Activated CD8-positive, alpha-beta memory T cell treated with anti-CD3 and anti-CD28 coated beads, Interleukin-2, amount 10 ng/mL, durations not matched to agents 7 days and 5 days (primary cell): ENCODE measurements at places on chromosomes 1 and 21. TPM values are rescaled to one million over a fixed set of nuclear protein-coding genes. Genes with fewer than 3 reads are reported as not detected.
A peak's percentile ranks its signal among the peaks of the same experiment; 100 is the strongest.

DNA sequence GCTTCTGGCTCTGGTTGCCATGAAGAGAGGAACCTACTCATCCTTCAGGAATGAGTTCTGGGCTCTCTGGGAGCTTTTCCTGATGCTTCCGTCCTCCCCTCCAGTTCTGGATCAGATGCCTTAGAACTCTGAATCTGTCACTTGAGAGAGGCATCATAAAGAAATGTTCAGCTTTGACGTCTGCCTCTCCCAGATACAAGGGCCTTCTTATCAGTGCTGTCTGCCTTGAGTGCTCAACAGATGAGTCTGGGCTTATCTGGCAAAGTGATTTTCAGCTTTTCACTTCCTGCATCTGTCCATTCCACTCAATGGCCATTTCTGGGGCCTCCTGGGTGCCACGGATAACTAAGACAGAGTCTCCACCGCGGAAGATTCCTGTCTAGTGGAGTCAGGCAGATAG, 12.3 kb upstream of the OTUD3 start:
- no peak overlapping the region for H3K4me3 ChIP-seq
- H3K27ac ChIP-seq = no peak overlapping the region
- H3K36me3 ChIP-seq = no peaks in the 10 kb centered on the region
- no peak for DNase-seq
- no peaks in the 10 kb centered on the region for H3K4me1 ChIP-seq

- H3K36me3 ChIP-seq = peaks cover 3% of the 10 kb centered on the region
- peak overlapping the region; percentile 60 for H3K4me3 ChIP-seq
- peaks cover 65% of the 10 kb centered on the region for H3K4me1 ChIP-seq
- H3K27me3 ChIP-seq = no peaks in the 10 kb centered on the region
- DNase-seq = no peak
- peak overlapping the region; percentile 91 for H3K27ac ChIP-seq
Observed at GRCh38 chr1:235873045-235873444, 6.3 kb upstream of the LYST start.

The SPRR3 gene
- not detected for total RNA-seq

The GPA33 gene
- total RNA-seq = 0.64 TPM

DNA sequence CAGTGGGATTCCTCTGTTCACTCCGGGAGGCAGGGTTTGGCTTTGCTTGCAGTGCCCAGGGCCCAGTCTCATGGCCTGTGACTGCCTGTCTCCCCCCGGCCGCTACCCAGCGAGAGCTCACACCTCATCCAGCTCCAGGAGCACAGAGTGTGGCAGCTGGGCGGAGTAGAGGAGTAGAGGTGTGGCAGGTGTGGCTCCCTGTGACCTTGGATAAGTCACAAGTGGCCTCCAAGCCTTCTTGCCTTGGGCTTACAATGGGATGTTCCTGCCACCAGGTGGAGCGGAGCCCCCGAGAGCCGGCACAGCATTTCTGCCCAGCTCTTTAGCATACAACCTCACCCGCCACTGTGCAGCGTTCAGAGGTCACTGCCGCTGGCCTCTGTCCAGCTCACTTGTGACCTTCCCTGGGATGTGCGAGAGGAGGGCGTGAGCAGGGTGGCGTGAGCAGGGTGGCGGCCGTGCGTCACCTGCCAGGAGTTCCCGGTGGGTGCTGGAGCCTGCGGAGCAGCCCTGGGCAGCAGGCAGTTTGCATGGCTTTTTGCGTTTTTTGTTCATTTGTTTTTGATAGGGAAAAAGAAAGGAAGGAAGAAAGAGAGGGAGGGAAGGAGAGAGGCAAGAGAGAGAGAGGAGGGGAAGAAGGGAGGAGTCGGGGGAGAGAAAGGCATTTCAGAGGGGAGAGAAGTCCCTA, 42.4 kb downstream of the CRYAA start:
- no peak overlapping the region for H3K27ac ChIP-seq
- peaks cover 5% of the 10 kb centered on the region for H3K27me3 ChIP-seq
- H3K36me3 ChIP-seq = no peaks in the 10 kb centered on the region
- no peak for DNase-seq
- H3K4me3 ChIP-seq = no peak overlapping the region

The MPL gene
- not detected for total RNA-seq

- H3K4me1 ChIP-seq = peaks cover 39% of the 10 kb centered on the region
- H3K36me3 ChIP-seq = peaks cover 28% of the 10 kb centered on the region
Observed at GRCh38 chr1:92556350-92556749, 69.6 kb upstream of the GFI1 start.

The PRAMEF7 gene
- not detected for total RNA-seq

DNA sequence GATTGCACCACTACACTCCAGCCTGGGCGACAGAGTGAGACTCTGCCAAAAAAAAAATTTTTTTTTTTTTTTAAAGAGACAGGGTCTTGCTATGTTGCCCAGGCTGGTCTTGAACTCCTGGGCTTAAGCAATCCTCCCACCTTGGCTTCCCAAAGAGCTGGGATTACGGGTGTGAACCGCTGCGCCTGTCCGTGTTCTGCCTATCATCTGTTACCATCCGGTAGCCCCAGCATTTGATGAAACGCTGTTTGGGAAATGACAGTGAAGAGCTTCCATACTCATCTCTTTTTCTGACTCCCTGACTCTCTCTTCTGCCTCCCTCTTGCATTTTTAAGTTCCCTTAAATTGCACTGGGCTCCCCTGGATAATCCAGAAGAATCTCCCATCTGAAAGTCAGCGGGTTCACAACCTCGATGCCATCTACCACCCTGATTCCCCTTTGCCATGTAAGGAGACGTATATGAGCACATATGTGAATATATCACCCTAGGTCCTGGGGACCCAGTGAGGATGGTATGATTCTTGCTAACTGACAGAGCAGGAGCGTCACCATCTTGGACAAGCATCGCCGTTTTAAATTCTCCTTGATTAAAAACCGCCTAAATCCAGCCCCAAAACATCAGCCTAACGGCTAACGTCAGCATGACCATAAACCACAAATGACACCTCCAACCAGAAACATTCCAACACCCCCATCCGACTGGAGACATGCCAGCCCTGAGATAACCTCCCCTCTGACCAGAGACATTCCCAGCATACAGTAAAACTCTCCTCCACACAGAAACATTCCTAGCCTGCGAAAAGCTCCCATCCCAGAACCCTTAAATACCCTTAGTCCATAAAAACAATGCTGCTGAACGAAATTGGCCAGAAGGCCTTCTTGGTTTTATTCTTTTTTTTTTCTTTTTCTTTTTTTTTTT, 12.4 kb downstream of the TNFRSF8 start:
- peaks cover 8% of the 10 kb centered on the region for H3K27me3 ChIP-seq
- H3K4me1 ChIP-seq = peaks cover 40% of the 10 kb centered on the region
- H3K4me3 ChIP-seq = no peak overlapping the region
- H3K27ac ChIP-seq = no peak overlapping the region
- peaks cover 24% of the 10 kb centered on the region for H3K36me3 ChIP-seq

The SRGAP2B gene
- 51.7 TPM for total RNA-seq

The RAB7B gene
- total RNA-seq = not detected

The STUM gene
- total RNA-seq = not detected

DNA sequence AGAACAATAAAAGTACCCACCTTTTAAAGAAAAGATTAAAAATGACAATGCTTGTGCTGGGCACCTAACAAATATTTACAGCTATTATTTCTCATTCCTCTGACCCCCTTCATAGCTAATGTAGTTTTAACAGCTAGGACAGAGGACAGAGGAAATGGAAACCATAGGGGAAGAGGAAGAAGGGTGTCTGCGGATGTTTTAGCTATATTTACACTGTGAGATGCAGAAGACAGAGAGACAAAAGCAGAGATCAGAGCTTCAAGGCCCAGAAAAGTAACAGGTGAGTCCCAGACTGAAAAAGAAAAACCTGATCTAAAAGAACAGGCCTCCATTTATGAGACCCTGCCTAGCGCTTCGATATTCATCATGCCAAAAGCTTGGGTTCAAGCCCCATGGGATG, 72.0 kb downstream of the ZNF281 start:
- no peaks in the 10 kb centered on the region for H3K36me3 ChIP-seq
- peaks cover 7% of the 10 kb centered on the region for H3K4me1 ChIP-seq
- H3K27ac ChIP-seq = no peak overlapping the region
- H3K4me3 ChIP-seq = no peak overlapping the region

The KRTAP21-2 gene
- total RNA-seq = not detected

The NBPF19 gene
- 27.8 TPM for total RNA-seq

DNA sequence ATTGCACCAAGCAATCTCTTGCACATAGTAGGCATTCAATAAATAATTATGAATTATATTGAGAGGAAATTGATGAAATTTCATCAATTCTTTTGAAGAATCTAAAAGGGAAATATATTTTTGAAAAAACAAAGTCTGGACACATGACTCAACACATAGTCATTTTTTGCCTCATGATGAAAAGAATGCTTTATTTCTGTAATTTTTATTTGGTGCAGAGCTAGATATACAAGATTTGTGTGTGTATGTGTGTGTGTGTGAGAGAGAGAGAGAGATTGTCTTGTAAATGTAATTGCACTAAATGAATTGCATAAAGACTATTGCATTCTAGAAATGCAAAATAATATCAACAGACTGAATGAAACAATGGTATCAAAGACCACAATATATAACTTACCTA, 206.2 kb upstream of the C1orf87 start:
- H3K27me3 ChIP-seq = no peaks in the 10 kb centered on the region
- H3K4me1 ChIP-seq = peaks cover 10% of the 10 kb centered on the region
- H3K4me3 ChIP-seq = no peak overlapping the region

The SNAPIN gene
- 30.7 TPM for total RNA-seq
